Stimulated activated CD4-positive, alpha-beta T cell treated with anti-CD3 and anti-CD28 coated beads, Interleukin-15, amount 100 ng/mL, for 48 hours (primary cell): ENCODE measurements at places on chromosomes 2 and 18.

DNA sequence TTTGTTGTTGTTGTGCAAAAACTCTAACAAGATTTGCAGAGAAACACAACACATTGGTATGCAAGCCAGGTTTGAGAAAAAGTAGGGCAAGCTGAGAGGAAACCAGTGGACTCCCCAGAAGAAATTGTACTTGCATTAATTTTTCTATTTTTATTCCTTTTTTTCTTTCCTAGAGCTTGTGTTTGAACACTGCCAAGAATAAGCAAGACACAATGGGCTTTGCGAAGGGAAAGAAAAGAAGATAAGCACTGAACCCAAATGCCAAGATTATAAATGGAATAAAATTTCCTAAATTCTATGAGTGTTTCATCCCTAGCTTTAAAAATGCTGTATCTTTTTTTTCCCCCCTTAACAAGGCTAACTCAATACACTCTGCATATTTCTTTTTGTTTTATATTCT is 17.0 kb upstream of the CYTIP start:
- DNase-seq, result no peak

DNA sequence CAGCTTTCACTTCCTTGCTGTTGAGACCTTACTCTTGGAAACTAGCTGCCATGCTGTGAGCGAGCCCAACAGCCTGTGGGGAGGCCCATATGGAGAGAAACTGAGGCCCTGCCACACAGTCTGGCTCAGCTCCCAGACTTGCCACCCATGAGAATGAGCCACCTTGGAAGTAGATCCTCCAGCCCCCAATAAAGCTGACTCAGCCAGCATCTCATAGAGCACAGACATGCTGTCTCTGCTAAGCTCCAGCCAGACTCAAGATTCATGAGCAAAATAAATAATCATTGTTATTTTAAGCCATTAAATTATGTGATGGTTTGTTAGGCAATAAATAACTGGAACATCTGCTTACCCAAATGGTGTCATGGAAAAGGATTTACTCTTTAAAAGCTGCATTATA is 53.6 kb upstream of the DDX18 start:
- no peak for DNase-seq

- DNase-seq, result no peak
These were observed 6.6 kb downstream of the GAD1 start for GRCh38 chr2:170823088-170823897.

DNA sequence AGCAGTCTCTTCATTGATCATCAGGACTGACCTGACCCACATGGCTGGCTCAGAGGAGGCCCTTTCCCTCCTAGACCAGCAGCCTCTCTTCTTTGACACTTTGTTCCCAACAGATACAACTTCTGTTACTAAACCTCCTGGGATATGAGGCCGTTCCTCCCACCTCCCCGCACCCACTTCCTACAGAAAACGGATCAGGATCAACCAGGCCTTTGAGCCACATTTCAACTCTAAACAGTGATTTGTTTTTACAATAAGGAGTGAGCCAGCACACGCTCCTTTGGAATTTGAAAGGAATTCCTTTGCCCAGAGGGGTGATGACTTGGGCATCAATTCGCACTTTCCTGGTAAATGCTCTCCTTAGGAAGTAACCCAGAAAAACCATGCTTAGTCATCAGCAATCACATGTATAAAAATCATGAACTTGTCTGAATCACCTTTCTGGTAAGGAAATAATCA is 180.4 kb downstream of the FAM124B start:
- no peak for DNase-seq

- DNase-seq, result no peak
These were observed 54.9 kb downstream of the R3HDM1 start for GRCh38 chr2:135586148-135586547.

GRCh38 chr2:104859766-104860450 is 6.0 kb downstream of the POU3F3 start:
- DNase-seq, result no peak

GRCh38 chr2:203822240-203822639 is 45.3 kb upstream of the CTLA4 start:
- no peak for DNase-seq

GRCh38 chr2:239813261-239814115 is 211.7 kb downstream of the NDUFA10 start:
- no peak for DNase-seq

- no peak for DNase-seq
These were observed 67.9 kb downstream of the NCOA1 start for GRCh38 chr2:24558781-24559472.

GRCh38 chr2:191892391-191892790 is 45.5 kb upstream of the CAVIN2 start:
- no peak for DNase-seq

GRCh38 chr2:149329068-149329467 is 1.3 kb upstream of the LYPD6 start:
- no peak for DNase-seq

DNA sequence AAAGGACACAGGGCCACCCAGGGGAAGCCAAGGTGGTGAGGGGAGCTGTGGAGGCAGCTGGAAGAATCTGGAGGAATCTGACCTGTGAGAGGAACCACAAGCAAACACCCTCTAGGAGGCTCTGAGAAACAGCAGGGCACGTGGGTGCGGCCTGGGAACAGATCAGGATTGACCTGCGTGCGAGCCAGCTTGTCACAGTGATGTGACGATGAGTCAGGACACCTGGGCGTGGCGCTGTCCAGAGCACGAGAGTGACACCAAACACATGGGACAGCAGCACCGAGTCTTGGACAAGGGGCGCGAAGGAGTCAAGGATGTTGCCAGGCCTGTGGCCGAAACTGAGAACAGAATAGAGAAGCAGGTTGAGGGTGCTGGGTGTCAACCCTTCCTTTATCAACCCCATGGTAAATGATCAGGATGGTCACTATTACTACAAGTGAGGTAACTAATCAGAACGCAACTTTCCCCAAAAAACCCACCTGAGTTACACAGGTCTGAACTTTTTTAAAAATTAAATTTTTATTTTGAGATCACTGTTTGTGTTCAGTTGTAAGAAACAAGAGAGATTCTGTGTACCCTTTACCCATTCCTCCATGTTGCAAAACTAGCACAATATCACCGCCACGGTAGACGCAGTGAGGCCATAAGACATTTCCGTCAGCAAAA is 637 bp upstream of the SFT2D3 start:
- no peak for DNase-seq

DNA sequence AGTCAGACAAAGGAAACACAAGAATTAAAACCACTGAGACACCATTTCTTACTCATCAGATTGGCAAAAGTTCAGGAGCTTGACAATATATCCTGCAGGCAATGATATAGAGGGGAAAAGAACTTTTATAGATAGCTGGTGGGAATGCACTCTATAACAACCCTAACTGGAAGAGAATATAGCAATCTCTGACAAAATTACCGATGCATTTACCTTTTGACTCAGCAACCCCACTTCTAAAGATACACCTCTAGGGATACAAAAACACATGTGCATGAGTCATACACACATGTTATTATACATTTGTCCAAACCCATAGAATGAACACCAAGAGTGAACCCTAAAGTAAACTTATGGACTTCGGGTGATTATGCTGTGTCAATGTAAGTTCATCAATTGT is 79.4 kb upstream of the SRD5A2 start:
- DNase-seq, result no peak

GRCh38 chr18:7958897-7959146 is 391.7 kb downstream of the PTPRM start:
- DNase-seq, result no peak

DNA sequence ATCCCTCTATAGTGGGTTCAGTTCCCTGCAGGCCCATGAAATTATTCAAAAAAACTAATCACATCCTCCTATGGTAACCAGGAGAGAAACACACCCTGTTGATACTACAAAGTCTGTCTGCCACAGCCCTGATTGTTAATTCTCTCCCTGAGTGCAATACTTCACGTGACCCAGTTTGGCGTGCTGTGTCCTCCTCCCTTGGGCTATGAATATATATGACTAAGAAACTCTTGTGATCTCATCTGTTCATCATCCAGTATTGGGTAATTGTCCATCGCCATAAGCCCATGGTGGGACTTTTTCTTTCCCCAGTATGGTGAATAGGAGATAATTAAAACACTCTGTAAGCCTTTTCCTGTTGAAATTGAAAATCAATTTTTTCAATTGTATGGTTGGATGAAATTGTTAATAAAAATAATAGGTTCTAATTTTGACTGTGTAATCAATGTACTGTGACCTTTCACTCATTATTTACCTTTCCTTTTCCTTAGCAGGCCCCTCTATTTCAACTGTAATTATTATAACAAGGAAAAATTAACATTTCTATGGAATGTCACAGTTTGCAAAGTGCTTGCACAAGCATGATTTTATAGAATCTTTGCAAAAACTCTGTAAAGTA is 1822.6 kb downstream of the SUCLG1 start:
- no peak for DNase-seq

- DNase-seq, result no peak
These were observed 39.2 kb downstream of the GALNT1 start for GRCh38 chr18:35620765-35621164.

GRCh38 chr2:46326231-46326980 is 29.2 kb downstream of the EPAS1 start:
- DNase-seq, result no peak

DNA sequence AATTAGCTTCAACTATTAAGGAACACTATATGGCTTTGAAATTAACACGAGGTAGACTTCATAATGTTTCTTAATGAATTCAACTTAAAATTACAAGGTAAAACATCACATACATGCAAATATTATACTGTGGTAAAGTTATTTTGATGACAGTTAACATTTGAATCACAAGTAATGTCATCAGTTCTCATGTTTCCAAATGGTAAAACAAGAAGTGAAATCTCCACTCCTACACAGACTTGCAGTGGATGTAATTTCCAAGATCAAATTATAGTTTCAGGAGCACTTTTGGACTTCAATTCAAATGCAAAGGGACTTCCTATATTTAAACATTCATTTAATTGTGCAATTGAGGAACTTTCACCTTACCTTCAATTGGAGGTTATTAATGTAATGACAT is 39.1 kb downstream of the C18orf54 start:
- DNase-seq, result no peak

GRCh38 chr18:3760741-3761140 is 310.8 kb downstream of the TGIF1 start:
- DNase-seq, result no peak

- DNase-seq, result peak; percentile 19
These were observed 86.6 kb downstream of the ASB1 start for GRCh38 chr2:238513346-238513745.

GRCh38 chr2:59959944-59960343 is 593.5 kb downstream of the BCL11A start:
- DNase-seq, result no peak

- no peak for DNase-seq
These were observed 303.9 kb upstream of the DLGAP1 start for GRCh38 chr18:4758980-4759379.

DNA sequence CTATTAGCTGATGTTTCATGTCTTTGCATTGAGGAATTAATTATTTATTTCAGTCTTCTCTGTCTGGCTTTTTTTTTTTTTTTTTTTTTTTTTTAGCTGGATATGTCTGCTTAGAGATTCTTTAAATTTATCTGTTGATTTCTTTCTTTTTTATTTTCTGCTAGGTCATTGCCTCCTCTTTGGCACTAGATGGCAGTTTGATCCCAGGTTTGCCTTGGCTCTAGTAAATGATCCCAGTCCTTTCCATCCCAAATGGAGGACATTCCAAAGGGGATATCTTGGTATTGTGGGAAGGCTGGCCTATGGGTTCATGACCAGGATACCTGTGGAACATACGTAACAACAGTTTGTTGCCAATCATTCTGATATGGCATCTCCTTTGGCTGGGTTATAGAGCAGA is 339.5 kb upstream of the GCFC2 start:
- DNase-seq, result no peak

- no peak for DNase-seq
These were observed 362.3 kb downstream of the FBXO15 start for GRCh38 chr18:73785300-73785699.

- DNase-seq, result no peak
These were observed 12.4 kb downstream of the SUPT7L start for GRCh38 chr2:27651056-27651455.

DNA sequence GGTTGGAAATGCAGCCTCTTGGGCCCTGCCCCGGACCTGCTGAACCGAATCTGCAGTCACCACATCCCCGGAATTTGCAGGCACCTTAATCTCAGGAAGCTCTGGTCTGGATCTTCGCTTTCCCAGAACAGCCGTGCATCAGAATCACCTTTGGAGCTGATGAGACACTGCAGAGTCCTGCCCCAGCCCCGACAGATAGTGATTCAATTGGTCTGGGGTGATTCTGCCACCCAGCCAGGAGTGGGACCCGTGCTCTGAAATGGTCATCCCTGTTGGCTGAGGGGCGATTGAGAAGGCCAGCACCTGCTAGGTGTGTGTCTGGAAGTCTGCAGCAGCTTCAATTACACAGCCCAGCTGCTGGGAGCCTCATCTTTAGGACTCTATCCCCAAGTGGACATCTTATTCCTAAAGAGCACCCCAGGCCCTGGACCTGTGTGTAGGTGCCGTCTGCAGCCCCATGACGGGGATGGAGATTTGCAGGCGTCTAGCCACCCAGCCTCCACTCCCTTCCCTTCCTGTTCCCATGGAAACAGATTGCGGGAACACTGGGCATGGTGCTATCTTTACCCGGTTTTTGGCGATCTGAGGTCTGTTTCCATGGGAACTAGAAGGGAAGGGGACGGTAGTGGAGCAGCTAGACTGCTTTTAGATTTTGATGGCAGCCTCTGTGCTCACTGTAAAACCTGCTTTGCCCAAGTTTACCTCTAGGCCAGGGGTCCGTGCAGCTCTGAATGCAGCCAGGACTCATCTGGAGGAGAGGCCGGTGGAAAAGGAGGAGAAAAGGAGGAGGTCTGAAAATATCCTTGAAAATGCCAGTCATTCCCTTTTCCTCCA is 156.1 kb downstream of the LDLRAD4 start:
- DNase-seq, result no peak

GRCh38 chr2:67923696-67924095 is 139.1 kb downstream of the C1D start:
- no peak for DNase-seq

GRCh38 chr18:63539904-63540510 is 2.2 kb upstream of the SERPINB12 start:
- DNase-seq, result no peak

GRCh38 chr2:226137201-226137811 is 662.3 kb downstream of the IRS1 start:
- DNase-seq, result no peak

DNA sequence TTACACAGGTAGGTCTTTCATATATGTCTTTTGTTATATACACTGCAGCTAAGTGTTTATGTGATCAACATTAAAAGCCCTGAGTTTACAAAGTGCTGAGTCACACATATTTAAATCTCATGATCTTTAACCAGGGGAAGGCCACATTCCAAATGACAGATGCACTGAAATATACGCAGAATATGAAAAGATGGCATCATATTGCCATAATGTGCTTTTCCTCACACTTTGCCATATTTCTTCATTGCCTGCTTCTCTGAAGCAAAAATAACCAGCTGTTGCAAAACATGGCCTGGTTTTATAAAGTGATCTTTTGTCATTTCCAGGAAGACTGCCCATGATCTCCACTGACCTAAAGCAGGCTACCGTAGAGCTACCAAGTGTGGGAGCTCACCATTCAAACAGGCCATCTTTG is 93.5 kb upstream of the MAPRE2 start:
- no peak for DNase-seq
